ENCODE measurements at places on chromosomes 5 and 9. TPM values are rescaled to one million over a fixed set of nuclear protein-coding genes. Genes with fewer than 3 reads are reported as not detected.

The SLCO6A1 gene
- total RNA-seq, result not detected

The IRX4 gene
- 0.92 TPM for total RNA-seq

The MTREX gene
- 35.7 TPM for total RNA-seq

The MELK gene
- 16.0 TPM for total RNA-seq

The AGXT2 gene
- total RNA-seq, result not detected

The ANKRD18A gene
- 2.4 TPM for total RNA-seq
